ENCODE measurements at places on chromosomes 4 and X.

DNA sequence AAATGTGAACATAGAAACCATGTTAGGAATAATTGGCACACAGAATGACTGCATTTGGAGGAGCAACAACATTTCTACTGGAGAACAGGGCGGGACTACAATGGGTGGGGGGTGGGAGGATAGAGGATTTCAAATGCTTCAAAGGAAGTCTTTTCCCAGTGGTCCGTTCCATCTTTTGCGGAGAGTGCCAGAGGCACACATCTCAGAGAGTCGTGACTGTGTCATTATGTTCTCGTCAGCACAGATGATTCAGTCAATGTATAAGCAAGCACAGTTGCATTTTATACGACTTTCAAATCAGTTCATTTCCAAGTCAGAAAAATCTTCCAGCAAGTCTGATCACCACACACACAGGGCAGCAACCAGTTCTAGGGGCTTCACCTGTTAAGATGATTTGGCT lies 22.7 kb upstream of the GPR50 start:
- no peak for DNase-seq

- no peak for DNase-seq
These were observed 32.0 kb upstream of the STS start for GRCh38 chrX:7115557-7115956.

DNA sequence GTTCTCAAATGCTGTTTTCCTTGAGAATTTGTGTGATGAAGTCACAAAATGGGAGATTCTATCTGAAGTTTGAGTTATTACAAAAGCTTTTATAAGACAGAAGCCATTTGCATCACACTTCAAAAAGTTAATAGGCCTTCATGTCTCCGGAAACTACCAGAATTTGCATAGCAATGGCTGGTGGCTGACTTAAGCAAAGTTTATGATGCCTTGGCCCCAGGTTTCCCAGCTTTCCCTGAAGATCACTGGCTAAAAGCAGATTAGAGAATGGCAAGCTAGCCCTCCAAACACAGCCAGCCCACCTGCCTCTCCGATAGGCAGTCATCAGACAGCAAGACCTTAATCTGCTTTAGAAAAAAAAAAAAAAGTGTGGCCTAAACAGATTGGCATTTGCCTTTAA lies 197.8 kb downstream of the HS3ST1 start:
- no peak for DNase-seq

DNA sequence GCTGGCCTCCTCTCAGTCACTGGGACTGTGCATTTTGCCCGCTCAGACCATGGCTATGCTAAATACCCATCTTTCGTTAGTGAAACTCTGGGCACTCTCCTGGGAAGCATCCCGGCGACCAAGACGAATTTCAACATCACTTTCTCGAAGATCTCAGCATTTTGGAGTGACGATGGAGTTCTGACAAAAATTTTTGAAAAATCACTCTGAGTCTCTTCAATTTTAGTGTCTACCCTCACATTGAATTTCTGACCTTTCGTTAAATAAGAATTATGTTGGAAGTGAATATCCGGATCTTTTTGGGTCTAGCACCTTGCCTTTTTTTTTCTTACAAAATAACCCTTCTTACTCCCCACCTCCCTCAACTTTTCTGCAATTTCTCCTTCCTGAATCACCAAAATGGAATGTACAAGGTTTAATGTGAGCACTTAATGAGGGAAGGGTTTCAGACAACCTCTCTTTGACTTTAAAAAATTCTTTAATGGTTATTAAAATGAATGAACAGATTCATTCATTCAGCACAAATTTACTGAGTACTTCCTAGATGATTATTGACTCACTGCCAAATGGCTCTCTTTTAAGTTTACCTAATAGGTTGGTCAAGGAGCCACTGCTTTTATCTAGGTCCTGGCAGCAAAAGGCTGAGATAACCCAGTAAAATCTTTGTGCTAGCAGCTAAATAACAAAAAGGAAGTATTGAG lies 746 bp upstream of the AADAT start:
- no peak for DNase-seq

GRCh38 chr4:169079942-169080827 lies 70.1 kb upstream of the CBR4 start:
- DNase-seq = peak; percentile 72

DNA sequence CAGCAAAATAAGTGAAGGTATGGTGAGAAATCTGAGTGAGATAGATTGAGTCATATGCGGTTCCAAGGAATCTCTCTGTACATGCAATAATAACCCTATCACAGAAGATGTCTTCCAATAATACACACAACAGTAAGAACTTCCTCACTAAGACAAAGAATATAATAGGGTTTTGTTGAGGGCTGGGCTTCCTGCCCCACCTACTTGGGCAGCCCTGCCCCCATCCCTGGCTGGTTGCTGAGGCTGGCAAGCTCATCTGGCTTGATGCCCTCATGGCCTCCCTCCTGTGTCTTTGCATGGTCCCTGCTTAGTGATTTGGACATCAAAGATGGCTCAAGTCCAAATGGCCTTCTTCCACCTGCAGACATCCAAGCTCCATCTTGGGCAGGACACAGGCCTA lies 2.7 kb downstream of the GEMIN8 start:
- no peak for DNase-seq

- DNase-seq = no peak
These were observed 7.3 kb downstream of the PITX2 start for GRCh38 chr4:110615353-110616237.

DNA sequence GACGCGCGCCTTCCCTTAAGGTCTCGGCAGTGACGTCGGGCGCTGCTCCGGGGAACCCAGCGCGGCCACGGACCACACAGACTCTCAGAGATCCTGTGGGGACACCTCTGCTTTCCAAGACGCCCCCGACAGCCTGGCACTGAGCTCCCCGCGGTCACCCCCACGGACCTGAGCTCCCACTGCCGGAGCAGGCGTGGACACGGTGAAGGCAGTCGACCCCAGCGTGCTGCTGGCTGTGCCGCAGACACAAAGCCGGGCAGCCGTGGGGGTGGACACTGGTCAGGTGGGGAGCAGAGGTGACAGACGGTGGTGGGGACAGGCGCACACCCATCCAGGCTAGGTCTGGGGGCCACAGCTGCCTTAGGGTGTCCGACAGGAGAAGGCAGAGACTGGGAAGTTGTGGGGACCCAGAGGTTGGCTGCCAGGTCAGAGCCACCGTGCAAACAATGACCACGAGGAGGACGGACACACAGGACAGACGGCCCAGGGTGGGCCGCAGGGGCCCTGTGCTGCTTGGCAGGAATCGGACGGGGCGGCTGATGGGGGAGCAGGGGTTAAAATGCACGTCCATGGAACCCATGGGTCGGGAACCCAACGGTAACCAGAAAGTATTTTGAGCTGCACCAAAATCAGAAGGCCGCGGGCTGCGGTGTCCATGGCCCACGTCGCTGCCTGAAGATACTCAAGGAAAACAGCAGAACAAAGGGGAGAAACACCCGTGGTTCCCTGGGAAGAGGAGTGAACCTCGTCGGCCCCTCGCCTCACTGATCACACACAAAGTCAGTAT lies 16.6 kb upstream of the GTPBP6 start:
- DNase-seq = no peak

DNA sequence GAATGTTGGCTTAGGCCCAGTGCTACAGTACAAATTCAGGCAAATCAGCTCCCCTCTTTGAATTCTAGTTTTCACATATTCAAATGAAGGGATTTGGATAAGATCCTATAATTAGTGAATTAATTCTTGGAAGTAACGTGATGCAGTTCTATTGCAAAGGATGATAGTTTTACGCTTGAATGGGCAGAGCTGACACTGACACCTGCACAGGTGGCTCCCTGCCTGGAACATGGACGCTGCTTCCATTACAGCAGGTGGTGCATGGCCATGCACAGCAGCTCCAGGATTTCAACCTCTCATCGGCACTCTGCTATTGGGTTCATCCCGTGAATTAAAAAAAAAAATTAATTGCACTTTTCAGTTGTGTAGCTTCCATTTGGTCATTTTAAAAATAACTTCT lies 28.4 kb upstream of the RPS6KA6 start:
- DNase-seq = no peak

- peak; percentile 67 for DNase-seq
These were observed 691 bp upstream of the IGFBP7 start for GRCh38 chr4:57110640-57111511.

DNA sequence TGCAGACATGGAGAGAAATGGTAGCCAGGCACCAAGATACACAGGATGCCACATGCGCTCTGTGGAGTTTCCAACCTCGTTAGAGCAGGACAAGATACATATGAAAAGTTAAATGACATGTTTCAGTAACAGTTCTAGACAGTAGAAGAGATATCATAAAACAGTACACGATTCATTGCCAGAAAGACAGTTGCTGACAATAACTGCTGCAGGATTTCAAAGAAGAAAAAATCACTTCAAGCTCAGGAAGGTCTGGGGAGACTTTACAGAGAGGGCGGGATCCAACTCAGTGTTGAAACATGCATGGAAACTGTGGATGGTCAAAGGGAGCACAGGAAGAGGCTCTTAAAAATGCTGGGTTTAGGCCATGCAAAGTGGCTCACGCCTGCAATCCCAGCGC lies 31.0 kb downstream of the DCTD start:
- DNase-seq = no peak

- DNase-seq = no peak
These were observed 204.0 kb downstream of the RASL11B start for GRCh38 chr4:53066155-53066554.

DNA sequence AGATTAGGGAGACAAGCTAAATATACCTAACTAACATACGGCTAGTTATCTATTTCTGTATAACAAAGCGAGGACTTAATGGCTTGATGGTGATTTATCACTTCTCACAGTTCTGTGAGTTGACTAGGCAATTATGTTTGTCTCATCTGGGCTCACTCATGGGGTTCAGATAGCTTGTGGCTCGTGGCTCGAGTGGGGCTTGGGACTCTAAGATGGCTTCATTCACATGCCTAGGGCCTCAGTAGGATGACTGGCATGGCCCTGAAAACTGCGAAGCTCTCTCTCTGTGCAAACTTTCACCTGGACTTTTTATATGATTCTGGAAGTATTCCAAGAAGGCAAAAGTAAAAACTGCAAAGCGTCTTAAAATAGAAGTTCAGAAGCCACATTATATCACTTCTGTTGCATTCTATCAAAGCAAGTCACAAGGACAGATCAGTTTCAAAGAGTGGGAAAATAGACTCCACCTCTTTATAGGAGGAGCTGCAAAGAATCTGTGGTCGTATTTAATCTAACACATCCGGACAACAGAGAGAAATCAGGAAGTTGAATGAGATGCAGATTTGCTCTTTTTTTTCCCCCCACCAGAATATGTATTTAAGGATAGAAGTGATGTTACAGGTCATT lies 491.2 kb downstream of the INPP4B start:
- DNase-seq = no peak

- no peak for DNase-seq
These were observed 16.6 kb upstream of the DDIT4L start for GRCh38 chr4:100206850-100207249.

GRCh38 chrX:71859637-71860036 lies 51.0 kb upstream of the NHSL2 start:
- peak; percentile 61 for DNase-seq

- no peak for DNase-seq
These were observed 143.5 kb downstream of the GPR143 start for GRCh38 chrX:9622128-9622527.

DNA sequence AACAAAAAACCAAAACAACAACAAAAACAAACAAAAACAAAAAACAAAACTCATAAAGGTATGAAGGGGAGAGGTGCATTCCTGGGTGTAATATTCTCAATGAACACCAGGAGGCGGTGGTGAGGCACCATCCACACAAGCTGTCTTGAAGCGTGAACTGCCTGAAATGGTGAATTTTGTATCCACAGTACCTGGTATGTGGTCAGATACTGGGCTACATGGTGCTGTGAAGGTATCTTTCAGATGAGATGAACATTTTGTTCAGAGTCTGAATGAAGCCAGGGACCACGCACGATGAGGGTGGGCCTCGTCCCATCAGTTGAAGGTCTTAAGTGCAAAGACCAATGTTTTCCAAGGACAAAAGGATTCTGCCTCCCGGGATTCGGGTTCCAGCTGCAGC lies 58.5 kb downstream of the ASMT start:
- DNase-seq = peak; percentile 53

GRCh38 chr4:99404595-99405287 lies 30.4 kb downstream of the ADH7 start:
- no peak for DNase-seq

DNA sequence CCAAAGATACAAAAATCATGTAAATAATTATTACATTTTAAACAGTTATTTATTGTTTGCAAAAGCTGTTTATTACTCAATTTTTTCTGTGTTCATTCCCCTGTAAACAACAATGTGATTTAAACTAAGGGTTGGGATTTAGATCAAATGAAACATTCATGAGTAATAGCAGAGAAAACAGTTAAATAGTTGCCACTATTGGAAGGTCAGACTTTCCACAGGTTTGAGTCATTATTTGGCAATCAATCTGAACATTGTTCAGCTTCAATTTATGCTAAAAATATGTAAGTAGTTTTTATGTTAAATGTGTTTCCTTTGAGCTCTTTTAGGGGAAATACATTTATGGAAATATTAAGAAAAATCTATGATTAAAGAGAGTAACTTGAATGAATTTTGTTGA lies 144.9 kb downstream of the STIM2 start:
- DNase-seq = no peak

DNA sequence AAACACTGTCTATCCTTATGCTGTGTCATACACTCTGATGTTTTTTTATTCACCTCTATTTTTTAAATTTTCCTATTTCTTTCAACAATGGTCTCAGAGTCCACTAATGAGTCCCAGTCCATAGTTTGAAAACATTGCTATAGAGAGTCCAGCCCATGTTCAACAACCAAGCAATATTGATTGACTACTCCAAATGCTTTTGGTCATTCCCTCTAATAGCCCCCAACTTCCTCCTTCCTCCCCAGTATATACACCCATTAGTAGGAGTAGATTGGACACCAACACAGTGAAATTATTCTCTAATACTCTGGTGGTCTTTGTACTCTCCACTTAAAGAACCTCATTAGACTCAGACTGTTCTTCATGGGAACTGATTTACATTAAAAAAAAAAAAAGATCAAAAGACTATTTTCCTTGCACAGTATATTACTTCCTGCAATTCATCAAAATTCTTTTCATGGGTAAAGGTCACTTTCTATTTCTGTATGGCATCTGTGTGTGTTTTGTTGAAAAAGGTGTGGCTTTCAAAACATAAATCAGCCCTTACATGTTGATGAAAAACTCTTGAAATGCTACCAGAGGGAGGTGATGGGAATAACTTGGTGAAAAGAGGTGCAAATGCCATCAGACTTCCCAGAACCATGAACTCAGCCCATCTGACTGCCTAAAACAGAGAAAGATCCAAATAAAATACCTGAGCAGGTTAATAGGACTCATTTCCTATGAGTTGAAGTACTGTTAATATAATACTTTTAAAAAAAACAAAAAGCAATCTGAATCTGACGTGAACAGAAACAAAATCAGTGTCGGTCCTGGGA lies 250.3 kb upstream of the KLF3 start:
- no peak for DNase-seq

DNA sequence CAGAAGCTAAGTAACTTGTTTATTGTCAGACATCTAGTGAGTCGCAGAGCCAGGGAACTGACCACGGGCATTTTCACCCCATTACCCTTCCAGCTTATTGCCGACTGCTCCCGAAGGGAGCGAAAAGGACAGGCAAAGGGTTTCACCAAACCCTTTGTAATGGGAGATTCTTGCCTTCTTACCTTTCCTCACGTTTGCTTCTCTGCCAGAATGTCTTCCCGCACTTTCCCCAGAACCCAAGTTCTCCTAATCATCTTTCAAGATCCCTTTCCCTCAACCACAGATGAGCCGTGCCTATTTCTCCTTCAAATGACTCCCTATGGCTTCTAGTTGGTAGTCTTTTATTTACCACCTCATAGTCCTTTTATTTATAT lies 520 bp upstream of the SRP72 start:
- DNase-seq = no peak

- no peak for DNase-seq
These were observed 32.5 kb upstream of the MTMR8 start for GRCh38 chrX:64427787-64428186.
